ENCODE measurements at places on chromosomes 5 and 9. TPM values are rescaled to one million over a fixed set of nuclear protein-coding genes. Genes with fewer than 3 reads are reported as not detected.

CD180 gene
- 0.30 TPM for total RNA-seq

POC5 gene
- total RNA-seq: 8.8 TPM

C5orf58 gene
- total RNA-seq: not detected

CTXN3 gene
- not detected for total RNA-seq

CBY3 gene
- total RNA-seq: not detected

SAPCD2 gene
- 19.2 TPM for total RNA-seq

DNA sequence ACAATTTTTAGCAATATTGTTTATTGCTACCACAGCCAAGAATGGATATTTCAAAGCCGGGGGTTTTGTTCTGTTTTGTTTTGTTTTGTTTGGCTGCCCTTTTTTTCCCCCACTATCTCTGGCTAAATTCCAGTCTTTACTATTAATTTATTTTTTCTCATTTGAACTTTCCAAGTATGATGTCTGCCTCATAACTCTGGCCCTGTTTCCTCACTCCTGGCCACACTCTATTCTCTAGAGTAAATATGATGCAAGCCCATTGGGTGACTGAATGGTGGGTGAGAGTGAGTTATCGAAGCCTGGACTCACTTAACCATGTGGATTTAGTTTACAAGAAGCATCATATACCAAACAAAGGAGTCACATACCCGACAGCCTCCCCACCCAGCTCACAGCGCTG, 41.9 kb downstream of the WDR36 start:
- no peak overlapping the region for H3K27ac ChIP-seq
- H3K4me3 ChIP-seq: no peak overlapping the region
- no peaks in the 10 kb centered on the region for H3K27me3 ChIP-seq

DNA sequence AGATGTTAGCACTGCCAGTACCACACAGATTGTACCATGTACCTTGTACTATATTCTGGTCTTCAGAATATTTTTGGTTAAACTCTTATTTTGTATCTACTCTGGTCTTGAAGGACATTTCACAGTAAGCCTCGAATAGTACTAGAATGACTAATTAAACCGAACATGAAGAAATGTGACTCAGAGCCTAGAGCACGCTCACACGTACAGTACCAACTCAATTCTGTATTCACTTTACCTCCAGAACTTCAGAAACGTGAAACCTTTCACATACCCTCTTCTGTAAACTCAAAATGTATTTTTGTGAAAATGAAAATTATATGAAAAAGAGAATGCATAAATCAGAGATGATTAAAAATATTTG, 112.8 kb downstream of the MVB12B start:
- H3K4me3 ChIP-seq: no peak overlapping the region
- no peak overlapping the region for H3K27ac ChIP-seq
- H3K4me1 ChIP-seq: no peaks in the 10 kb centered on the region
- no peak for DNase-seq

- DNase-seq: peak; percentile 52
- H3K36me3 ChIP-seq: no peaks in the 10 kb centered on the region
- H3K27ac ChIP-seq: peak overlapping the region; percentile 62
- no peak overlapping the region for H3K4me3 ChIP-seq
- no peaks in the 10 kb centered on the region for H3K4me1 ChIP-seq
Observed at GRCh38 chr9:136564379-136564988, 18.6 kb upstream of the NOTCH1 start.

- H3K27ac ChIP-seq: no peak overlapping the region
- no peaks in the 10 kb centered on the region for H3K27me3 ChIP-seq
- peak; percentile 82 for DNase-seq
- no peaks in the 10 kb centered on the region for H3K4me1 ChIP-seq
- no peaks in the 10 kb centered on the region for H3K36me3 ChIP-seq
Observed at GRCh38 chr9:33852216-33852826, 35.4 kb downstream of the UBE2R2 start.

DNA sequence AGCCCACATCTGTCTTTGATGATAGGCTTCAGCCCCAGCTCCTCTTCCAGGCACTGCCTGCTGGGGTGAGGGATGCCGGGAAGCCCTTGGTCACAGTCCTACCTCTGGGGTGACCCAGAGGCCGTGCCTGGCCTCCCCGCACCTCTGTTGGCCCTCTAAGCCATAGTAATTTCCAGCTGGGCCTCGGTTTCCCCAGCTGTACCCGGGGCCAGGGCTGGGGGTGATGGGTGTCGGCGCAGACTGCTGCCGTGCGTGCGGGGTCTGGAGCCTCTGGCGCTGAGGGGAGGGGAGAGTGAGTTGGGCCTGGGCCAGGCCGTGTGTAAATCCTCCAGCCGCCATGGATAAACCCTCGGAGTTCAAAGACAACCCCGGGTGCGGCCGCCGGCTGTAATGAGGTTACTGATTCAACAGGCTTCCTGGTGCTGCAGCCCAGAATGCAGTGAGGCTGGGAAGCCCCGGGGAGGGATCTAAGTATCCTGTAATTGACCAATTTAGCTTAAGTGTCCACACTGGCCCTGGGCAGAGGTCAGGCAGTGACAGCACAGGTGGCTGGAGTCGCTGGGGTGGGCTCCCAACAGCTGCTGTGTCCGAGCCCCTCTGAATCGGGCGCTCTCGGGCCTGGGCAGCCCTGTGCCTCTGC, 7.1 kb downstream of the RXRA start:
- DNase-seq: peak; percentile 89
- H3K27me3 ChIP-seq: no peaks in the 10 kb centered on the region

GRCh38 chr5:40618926-40619325, 60.8 kb upstream of the PTGER4 start:
- no peaks in the 10 kb centered on the region for H3K27me3 ChIP-seq
- H3K4me3 ChIP-seq: no peak overlapping the region
- DNase-seq: no peak
- no peaks in the 10 kb centered on the region for H3K36me3 ChIP-seq
- H3K4me1 ChIP-seq: no peaks in the 10 kb centered on the region

- no peaks in the 10 kb centered on the region for H3K4me1 ChIP-seq
- no peak overlapping the region for H3K27ac ChIP-seq
- H3K4me3 ChIP-seq: no peak overlapping the region
Observed at GRCh38 chr9:37656936-37657335, 6.2 kb downstream of the FRMPD1 start.

- no peak overlapping the region for H3K27ac ChIP-seq
- no peaks in the 10 kb centered on the region for H3K36me3 ChIP-seq
- H3K4me1 ChIP-seq: no peaks in the 10 kb centered on the region
Observed at GRCh38 chr9:83572524-83572923, 34.3 kb upstream of the FRMD3 start.

GRCh38 chr9:1454616-1455347, 404.6 kb downstream of the DMRT2 start:
- no peaks in the 10 kb centered on the region for H3K27me3 ChIP-seq
- H3K36me3 ChIP-seq: no peaks in the 10 kb centered on the region
- no peak for DNase-seq
- H3K27ac ChIP-seq: no peak overlapping the region
- H3K4me3 ChIP-seq: no peak overlapping the region
- no peaks in the 10 kb centered on the region for H3K4me1 ChIP-seq

- H3K27me3 ChIP-seq: no peaks in the 10 kb centered on the region
- H3K4me1 ChIP-seq: no peaks in the 10 kb centered on the region
- DNase-seq: no peak
- H3K4me3 ChIP-seq: no peak overlapping the region
Observed at GRCh38 chr5:120803282-120803681, 339.2 kb downstream of the PRR16 start.

DNA sequence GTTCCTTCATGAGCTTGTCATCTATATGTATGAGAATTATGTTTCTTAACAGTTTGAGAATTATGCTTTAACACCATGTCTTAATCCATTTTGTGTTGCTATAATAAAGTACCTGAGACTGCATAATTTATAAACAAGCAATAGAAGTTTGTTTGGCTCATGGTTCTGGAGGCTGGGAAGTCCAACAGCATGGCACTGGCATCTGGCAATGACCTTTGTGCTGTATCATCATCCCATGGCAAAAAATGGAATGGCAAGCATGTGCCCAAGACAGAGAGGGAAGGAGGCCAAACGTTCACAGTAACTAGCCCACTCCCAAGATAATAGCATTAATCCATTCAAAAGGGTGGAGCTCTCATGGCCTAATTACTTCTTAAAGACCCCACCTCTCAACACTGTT, 67.6 kb downstream of the MTX3 start:
- no peaks in the 10 kb centered on the region for H3K27me3 ChIP-seq
- DNase-seq: no peak
- H3K36me3 ChIP-seq: no peaks in the 10 kb centered on the region
- H3K4me3 ChIP-seq: no peak overlapping the region
- H3K27ac ChIP-seq: no peak overlapping the region
- no peaks in the 10 kb centered on the region for H3K4me1 ChIP-seq

All from colonic mucosa (tissue), 4 donors.